ENCODE measurements at places on chromosomes 2 and 18.
A peak's percentile ranks its signal among the peaks of the same experiment; 100 is the strongest.

DNA sequence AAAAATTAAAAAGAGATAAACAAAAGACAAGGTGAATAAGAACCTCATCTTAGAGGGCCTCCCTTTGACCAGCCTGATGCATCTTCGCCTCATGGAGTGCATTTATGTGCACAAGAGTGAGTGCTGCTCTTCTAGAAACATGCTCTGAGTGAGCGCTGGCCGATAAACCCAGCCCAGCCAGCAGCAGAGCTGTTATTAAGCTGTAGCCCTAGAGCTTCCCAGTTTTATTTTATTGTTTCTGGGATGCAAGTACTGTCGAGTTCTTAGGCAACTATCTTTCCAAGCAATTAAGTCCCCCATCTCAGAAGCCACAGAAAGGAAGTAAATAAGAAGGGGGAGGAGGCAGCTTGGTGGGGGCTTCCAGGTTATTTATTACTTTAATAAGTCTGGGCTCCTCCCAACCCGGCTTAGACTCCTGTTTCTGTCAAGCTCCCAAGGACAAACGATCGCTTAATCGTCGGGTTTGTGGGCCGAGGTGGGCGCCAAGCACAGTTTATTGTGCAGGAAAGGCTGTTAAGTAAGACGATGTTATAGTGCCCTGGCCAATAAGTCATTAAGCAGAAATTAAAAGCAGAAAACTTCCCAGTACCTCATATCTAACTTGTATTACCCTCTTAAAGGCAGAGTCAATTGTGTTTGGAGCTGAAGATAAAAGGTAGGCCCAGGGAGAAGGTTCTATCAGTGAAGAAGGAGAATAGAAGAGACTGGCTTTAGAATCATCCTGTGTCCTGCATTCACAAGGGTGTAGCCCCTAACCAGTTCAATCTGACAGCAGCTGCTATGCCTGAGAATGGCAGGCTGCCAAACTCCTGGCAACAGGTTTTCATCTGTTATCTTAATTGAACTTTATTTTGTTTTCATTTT, 176.3 kb downstream of the PIK3C3 start:
- no peak for DNase-seq

DNA sequence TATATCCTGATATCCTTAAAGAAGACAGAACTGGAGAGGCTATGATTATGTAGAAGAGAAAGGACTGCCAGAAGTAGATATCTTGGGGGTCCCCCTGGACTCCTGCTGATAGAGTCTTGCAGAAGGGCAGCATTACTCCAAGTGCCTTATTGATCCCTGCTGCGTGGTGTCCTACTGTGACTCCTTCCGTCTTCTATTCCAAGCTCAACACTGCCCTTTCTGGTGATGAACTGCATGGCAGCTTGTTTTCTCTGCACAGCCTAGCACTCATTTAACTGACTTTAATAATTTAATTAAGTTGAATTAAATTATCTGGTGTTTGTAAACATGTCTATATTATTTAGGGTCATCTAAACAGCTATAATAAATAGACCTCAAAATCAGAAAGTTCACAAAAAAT, 194.1 kb upstream of the DSEL start:
- no peak for DNase-seq

GRCh38 chr2:212730994-212731393, 192.4 kb upstream of the ERBB4 start:
- no peak for DNase-seq

DNA sequence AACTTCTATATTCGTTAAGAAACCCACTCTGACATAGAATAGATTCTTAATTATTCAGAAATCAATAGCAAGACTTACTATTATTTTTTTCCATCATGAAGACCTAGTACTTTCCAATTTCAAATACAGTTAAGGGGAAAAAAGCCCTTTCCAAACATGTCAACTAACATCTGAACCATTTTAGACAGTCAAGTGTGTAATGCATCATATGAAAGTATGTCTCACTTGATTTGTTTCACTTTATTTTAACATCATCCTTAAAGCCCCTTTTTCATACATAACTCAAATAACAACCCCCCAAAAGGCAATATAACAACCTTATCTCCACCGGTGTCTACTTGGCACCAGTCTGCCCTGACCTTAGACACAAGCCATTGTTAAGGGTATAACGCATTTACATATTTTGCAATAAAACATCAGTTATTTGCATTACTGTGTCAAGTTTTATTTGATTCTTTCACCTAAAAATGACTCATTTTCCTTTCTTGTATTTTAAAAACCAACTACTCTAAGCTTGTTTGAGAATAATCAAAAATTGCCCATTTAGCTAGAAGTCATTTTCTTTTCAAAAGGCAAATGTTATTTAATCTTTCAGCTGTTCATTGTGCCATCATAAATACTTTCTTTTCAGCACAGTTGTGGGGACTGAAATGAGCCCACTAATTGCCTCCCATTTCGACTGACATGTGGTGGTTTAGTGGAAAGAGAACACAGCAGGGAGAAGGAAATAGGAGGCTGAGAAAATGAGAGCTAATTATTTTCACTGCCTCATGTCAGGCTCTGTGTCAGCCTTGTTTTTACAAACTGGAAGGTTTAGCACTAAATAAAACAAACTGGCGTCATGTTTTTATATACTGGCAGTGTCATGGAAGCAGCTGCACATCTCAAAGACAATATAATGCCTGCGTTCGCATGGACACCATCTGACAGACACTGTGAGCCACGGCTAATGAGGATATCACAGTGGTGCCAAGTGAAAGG, 104.7 kb upstream of the CDCA7 start:
- DNase-seq, result no peak

GRCh38 chr2:171999161-171999560, 592 bp upstream of the METAP1D start:
- DNase-seq, result no peak

DNA sequence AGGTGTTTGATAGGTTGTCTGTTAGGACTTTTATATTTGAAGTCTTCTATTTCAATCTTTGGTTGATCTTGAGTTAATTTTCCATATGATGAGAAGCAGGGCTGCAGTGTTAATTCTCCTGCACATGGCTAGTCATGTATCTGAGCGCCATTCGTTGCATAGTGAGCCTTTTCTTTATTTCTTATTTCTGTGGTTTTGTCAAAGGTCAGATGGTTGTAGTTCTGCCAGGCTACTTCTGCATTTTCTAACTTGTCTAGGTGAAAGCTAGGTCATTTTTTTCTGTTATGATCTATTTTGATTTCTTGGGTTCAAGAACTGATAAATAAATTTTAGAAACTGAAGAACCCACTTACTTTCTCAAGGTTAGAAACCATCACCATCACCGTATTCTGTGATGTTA, 56.7 kb downstream of the CCDC74A start:
- no peak for DNase-seq

- no peak for DNase-seq
These were observed 103.9 kb upstream of the FHL2 start for GRCh38 chr2:105502625-105503334.

- DNase-seq, result no peak
These were observed 72.1 kb downstream of the ARHGEF4 start for GRCh38 chr2:130908832-130909231.

GRCh38 chr2:166293984-166294383, 81.8 kb downstream of the SCN9A start:
- no peak for DNase-seq

- DNase-seq, result no peak
These were observed 95.7 kb downstream of the MAIP1 start for GRCh38 chr2:200050921-200051610.

DNA sequence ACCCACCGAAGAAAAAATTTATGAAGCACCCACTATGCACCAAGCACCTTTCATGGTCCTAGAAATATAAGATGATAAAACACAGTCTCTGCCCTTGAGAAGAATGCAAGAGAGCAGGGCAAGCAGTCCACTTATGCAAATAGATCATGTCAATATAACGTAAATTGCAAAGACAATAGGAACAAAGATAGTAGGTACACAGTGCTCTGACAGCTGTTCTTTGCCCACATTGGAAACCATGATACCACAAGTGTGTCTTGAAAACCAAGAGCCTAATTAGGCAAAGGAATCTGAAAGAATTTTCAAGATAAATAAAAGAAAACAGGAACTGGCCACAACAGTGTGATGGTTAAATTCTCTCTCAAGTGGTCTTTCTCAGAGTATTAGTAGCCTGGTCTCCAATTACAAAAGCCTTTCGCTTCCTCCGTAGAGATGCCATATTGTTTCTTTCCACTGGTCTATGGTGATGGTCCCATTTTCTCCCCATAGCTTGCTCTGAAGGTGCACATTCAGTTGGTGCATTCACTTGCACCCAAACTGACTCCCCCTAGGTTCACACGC, 108.5 kb downstream of the VWC2L start:
- no peak for DNase-seq

DNA sequence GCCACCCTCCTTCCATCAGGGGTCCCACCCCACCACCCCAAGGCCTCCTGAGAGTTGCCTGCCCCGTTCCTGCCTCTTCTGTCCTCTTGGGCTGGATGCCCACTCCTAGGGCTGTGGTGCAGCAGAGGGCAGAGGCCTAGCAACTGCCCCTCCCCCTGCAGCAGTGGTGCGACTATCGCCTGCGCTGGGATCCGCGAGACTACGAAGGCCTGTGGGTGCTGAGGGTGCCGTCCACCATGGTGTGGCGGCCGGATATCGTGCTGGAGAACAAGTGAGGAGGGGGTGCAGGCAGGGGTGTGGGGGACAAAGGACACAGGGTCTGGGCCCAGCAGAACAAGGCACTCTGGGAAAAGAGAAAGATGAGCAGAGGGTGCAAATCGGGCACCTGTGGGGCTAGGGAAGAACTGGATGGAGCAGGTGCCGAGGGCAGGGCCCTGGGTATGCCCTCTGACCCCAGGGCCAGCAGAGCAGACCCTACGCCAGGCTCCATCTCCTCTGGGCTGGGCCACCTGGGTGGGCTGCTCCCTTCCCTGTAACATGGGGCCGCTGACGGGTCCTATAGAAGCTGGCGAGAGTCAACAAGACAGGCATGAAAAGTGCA, 1.0 kb downstream of the CHRNG start:
- DNase-seq, result no peak

GRCh38 chr2:233037078-233037477, 4.6 kb downstream of the NEU2 start:
- DNase-seq, result peak; percentile 30

GRCh38 chr2:102356381-102356712, 751 bp downstream of the IL18R1 start:
- no peak for DNase-seq
